ENCODE measurements at places on chromosomes 4 and X. TPM values are rescaled to one million over a fixed set of nuclear protein-coding genes. Genes with fewer than 3 reads are reported as not detected.
A peak's percentile ranks its signal among the peaks of the same experiment; 100 is the strongest.

DNA sequence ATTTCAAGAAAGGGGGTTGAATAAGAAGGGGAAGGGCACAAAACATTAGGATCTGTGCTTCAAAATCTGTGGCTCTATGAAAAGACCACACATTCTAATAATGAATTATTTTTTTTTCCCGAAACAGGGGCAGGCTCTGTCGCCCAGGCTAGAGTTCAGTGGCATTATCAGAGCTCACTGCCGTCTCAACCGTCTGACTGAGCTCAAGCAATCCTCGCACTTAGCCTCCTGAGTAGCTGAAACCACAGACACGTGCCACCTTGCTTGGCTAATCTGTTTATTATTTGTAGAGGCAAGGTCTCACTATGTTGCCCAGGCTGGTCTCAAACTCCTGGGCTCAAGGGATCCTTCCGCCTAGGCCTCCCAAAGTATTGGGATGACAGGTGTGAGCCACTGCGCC, 33.4 kb downstream of the ACSL1 start:
- DNase-seq: no peak

DNA sequence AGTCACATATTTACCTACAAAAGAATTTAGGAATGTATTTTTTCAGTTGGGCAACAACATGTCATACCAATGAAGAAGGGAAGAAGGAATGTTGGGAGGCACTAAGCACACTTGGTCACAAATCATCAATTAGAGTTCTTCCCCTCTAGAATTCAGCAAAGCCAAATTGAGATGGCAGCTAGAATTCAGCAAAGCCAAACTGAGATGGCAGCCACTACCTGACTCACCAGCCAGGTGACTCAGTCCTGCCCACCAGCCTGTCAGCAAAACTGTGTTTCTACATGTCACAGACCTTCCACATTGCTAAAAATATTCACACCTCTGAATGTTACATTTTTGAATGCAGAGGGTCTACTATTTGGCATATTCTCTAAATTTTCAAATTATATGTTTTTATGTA, 63.2 kb upstream of the NOCT start:
- DNase-seq: no peak

- no peak for DNase-seq
Measured at GRCh38 chr4:42627885-42628646, 28.8 kb downstream of the ATP8A1 start.

DNA sequence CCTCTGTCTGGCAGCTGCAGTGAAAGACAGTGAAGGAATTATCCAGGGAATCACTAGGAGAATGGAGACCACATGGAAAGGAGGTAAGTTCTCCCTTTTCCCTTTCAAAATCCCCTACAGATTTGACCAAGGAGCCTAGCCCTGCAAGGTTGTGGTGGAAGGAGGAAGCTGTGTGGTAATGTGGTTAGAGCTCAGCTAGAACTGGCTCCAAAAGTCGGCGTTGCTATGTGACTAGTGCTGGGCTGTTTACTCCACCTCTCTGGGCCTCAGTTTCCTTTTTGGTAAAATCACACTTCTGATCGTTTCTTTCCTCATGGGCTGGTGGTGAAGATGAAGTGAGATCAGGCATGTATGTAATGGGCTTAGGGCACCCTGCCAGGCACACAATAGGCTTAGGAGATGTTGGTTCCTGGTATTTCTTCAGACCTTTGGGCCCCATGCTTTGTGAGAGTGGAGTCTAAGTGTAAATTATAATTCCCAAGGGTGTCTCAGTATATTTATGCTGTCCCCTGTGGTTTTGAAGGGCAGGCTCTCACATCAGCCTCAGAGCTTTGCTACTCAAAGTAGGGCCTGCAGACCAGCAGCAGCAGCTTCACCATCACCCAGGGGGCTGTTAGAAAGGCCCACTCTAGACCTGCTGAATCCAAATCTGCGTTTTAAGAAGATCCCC, 183.7 kb upstream of the BCOR start:
- DNase-seq: no peak

MORC4 gene
- polyA plus RNA-seq: 71.1 TPM

KDR gene
- polyA plus RNA-seq: not detected

GRCh38 chr4:120622601-120623000, 299.9 kb downstream of the PRDM5 start:
- no peak for DNase-seq

- no peak for DNase-seq
Measured at GRCh38 chr4:177190995-177191580, 118.6 kb upstream of the NEIL3 start.

SMC1A gene
- 79.4 TPM for polyA plus RNA-seq

DNA sequence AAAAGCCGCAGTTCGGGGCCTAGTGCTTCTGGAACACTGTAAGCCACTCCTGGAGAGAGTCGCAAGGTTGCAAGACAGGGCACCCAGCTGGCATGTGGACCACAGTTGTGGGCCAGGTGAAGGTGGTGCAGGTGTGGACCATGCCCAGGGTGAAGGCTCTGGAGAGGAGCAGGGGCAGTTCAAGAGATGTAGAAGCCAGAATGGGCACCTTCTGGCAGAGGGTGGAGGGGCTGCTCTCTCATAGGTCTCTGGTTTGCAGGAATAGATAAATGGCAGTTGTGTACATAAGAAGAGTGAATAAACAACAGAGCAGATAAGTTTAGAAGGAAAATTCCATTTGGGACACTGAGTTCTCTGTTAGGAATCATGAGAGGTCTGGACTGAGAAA, 38.6 kb downstream of the TNIP3 start:
- no peak for DNase-seq

TKTL1 gene
- not detected for polyA plus RNA-seq

DNA sequence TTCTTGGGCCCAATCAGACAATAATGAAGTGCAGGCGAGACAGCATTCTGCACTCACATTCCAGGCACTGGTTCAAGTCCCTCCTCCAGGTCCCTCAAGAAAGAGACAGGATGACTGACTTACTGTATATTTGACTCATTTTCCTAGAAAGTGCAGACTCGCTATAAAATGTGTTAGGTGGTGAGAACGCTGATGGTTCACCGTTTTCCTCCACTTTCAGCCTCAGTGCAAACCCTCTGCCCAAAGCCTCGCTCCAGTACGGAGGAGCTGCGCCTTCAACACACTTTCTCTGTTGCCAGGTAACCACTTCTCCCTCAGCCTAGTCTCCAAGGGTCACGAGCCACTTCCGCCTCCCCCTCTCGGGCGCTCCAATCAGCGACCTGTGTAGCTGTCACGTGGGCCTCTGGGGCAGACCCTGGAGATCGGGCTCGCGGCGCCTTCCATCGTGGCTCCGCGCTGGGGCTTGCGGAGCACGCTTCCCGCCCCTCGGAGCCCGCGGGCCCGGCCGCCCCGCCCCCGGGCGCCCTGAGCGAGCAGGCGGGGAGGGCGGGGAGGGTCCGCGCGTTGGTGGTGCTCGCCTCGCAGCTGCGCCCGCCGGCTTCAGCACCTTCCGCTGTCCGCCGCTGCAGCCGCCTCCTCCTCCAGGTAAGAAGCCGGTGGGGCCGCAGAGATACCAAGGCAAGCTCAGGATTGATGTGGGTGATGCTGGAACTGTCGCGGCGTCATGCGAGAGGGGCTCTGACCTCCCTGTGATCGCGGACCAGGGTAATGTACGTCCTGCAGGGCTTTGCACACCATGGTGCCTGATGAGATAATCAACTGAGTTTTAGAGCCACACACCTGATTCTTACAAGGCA, at the start of gene WDR17:
Gene WDR17, plus strand, starts transcription at position 407 of the 857 bp plus-strand sequence. CDS start 45,740 bp downstream, outside the sequence.
- DNase-seq: peak; percentile 90

GRCh38 chr4:124953486-124953885, 241.0 kb upstream of the ANKRD50 start:
- no peak for DNase-seq

DNA sequence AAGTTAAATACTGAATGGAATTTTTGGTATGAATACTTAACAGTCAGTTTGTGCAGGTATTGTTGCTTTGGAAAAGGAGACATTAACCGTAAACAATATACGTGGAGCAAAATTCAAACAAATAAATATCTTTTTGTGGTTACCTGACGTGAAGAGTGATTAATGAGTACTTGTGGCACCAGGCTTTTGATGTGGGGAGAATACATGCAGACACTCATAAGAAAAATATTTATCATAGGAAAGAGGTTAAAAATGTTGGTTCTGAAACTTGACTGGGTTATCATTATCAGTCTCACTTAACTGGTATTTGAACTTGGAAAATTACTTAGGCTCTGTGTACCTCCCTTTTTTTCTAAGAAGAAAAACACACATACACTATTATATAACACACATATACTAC, 136.4 kb upstream of the NDST4 start:
- DNase-seq: no peak

HTN1 gene
- not detected for polyA plus RNA-seq

GABRG1 gene
- polyA plus RNA-seq: not detected

GLOD5 gene
- not detected for polyA plus RNA-seq

RNF128 gene
- polyA plus RNA-seq: 0.11 TPM

DNA sequence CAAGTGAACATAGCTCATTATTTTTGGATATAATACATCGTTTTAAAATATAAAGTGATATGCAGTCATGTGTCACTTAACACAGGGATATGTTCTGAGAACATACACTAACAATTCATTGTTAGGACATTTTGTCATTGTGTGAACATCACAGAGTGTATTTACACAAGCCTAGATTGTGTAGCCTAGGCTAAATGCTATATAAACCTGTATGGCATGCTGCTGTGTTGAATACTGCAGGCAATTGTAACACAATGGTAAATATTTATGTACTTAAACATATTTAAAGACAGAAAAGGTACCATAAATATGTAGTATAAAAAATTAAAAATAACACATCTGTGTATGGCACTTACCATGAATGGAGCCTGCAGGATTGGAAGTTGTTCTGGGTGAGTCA, 44.9 kb upstream of the GPRIN3 start:
- no peak for DNase-seq

- DNase-seq: no peak
Measured at GRCh38 chr4:152480326-152480725, 55.6 kb downstream of the FBXW7 start.

- no peak for DNase-seq
Measured at GRCh38 chr4:80454040-80454439, 118.5 kb downstream of the CFAP299 start.

DNA sequence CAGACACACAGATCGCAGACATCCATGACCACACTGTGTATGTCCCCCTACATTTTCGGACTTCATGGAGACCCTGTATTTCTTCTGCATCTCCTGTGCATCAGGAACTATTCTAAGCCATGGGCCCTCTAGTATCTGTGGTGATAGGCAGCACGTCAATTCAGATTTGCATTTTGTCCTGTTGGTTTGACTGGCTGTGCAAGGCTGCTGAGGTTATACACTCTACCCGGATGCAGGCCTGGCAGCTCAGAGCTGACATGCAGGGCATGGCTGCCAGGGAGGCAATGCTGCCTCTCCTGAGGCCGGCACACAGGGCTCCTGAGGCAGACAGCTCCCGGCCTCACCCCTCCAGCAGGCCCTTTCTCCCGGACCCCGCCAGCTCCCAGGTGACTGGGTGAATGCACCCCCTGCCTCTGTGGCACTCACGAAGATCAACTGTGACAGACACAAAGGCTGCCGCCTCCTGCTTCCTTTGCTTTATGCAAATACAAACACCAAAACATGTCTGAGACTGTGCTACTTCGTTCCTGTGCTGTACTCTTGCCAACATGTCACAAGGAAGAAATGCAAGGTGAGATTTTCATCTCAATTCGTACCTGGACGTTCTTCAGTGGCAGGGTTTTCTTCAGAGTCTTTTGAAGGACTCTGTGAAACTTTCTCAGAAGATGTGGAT, 51.0 kb downstream of the NSG1 start:
- DNase-seq: no peak

CCKAR gene
- not detected for polyA plus RNA-seq

DNA sequence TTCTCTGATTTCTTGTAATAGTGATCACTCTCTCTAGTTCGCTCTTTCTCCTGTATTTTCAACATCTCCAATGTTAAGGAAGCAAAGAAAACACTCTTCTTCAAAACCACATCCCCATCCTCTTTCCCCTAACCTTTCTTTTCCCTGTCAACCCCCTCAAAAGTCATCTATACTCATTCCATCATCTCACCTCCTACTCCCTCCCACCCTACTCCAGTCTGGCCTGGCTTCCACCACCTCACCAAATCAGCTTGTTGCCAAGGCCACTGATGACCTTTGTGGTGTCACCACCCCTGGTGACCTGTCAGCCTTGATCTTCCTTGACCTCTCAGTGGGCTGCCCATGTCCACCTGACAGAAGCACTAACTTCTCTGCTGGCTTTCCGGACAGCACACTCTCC, 2.3 kb downstream of the FAM3A start:
- no peak for DNase-seq

GRCh38 chr4:4595252-4595651, 53.4 kb upstream of the STX18 start:
- no peak for DNase-seq

MAGEE1 gene
- polyA plus RNA-seq: 4.7 TPM

- no peak for DNase-seq
Measured at GRCh38 chrX:93673869-93674271, at the start of gene FAM133A. Gene FAM133A, plus strand, starts transcription at chrX:93674206. Its CDS starts 35,214 bp downstream, at chrX:93709420.

DNA sequence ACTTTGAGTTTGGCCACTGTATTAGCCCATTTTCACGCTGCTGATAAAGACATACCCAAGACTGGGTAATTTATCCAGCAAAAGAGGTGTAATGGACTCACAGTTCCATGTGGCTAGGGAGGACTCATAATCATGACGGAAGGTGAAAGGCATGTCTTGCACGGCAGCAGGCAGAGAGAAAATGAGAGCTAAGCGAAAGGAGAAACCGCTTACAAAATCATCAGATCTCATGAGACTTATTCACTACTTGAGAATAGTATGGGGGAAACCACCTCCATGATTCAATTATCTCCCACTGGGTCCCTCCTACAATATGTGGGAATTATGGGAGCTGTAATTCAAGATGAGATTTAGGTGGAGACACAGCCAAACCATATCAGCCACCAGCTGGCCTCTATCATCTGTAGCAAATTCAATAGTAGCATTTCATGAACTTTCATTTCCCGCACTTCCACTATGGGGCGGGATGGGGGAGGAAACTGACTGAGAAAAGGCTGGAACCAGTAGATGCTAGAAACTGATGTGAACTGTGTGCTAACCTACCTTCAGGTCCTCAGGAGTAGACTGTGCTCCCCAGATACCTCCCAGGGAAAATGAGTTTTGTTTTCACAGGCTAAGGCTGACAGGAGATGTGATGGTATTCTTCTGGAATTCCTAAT, 35.3 kb upstream of the LGI2 start:
- no peak for DNase-seq

- no peak for DNase-seq
Measured at GRCh38 chr4:6373541-6374410, 98.6 kb downstream of the PPP2R2C start.

- no peak for DNase-seq
Measured at GRCh38 chr4:37678624-37679023, 7.6 kb downstream of the RELL1 start.

DNA sequence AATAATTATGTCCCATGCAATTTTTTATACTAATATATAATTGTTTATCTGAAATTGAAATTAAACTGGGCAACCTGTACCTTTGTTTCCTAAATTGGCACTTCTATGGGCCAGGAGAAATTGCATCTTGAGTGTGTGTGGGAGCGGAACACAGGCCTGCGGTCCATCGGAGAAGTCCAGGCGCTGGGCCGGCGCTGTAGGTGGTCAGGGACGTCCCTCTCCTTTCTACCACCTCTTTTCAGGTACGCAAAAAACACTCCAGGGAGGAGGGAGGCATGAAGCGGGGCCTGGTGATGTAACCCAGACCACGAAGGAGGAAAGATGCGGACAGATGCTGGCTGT, 717 bp downstream of the MGAT4D start:
- no peak for DNase-seq

GRCh38 chr4:2733001-2733843, 22.9 kb downstream of the TNIP2 start:
- no peak for DNase-seq
